ENCODE measurements at places on chromosomes 3 and 15.
A peak's percentile ranks its signal among the peaks of the same experiment; 100 is the strongest.

GRCh38 chr3:57068437-57069089, 8.1 kb downstream of the SPATA12 start:
- peak; percentile 87 for DNase-seq

DNA sequence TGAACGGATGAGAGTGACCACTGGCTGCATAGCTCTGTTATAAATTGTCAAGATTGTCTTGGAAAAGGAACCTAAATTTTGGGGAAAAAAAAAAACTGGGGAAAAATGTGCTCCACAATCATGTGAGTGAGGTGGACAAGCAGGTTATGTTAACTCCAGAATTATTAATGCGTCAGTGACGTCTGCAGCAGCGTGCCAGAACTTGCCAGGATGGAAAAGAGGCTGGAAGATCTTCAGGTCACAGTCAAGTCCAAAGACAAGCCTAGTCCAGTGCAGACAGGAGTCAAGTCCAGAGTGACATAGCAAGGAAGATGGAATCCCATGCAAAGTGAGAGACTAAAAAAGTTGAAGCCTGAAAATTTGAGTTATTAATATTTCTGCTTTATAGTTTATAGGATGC, 140.6 kb downstream of the RYR3 start:
- no peak for DNase-seq

GRCh38 chr15:100836501-100836900, 43.1 kb upstream of the ALDH1A3 start:
- DNase-seq: no peak

- DNase-seq: no peak
Measured at GRCh38 chr3:6448011-6448410, 412.9 kb upstream of the GRM7 start.

DNA sequence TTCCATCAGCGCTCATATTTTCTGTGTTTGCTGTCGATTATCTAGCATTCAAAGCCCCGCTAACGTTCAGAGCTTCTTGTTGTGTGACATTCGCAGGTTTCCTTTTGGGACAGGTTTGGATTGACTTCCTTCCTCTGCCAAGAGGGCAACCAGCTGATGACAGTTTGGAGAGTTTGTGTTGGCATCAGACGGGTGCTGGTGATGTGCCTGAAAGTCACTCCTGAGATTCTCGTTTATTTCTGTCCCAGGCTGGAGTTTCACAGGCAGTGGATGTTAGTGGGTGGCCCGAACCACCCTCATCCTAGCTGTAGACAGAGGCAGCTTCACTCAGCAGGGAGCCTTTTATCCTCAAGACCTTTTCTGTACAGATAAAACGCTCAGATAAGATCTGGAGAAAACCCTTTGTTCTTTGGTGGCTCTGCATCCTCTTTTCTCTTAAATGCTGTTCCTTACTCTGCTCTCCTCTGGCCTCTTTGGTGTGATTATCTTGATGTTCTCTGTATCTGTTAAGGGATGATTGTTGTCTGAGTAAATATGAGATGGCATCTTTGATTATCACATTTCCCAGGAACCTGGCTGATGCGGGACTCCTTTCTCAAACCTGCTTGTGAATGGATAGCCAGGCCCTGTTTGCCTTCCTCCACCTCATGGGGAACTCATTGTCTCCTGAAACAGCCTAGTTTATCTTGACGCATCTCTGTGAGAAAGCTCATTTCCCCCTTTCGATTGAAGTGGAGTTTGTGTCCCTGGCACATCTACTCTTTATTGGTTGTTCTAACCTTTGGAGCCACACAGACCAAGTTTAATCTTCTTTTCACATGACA, 35.9 kb downstream of the CGNL1 start:
- no peak for DNase-seq

Measured in A172 (cell line).